Stimulated activated CD4-positive, alpha-beta T cell treated with anti-CD3 and anti-CD28 coated beads, Interleukin-1b, Interleukin-23, amount 100 ng/mL, for 1 hour (primary cell): ENCODE measurements at places on chromosomes 2 and 18.

DNA sequence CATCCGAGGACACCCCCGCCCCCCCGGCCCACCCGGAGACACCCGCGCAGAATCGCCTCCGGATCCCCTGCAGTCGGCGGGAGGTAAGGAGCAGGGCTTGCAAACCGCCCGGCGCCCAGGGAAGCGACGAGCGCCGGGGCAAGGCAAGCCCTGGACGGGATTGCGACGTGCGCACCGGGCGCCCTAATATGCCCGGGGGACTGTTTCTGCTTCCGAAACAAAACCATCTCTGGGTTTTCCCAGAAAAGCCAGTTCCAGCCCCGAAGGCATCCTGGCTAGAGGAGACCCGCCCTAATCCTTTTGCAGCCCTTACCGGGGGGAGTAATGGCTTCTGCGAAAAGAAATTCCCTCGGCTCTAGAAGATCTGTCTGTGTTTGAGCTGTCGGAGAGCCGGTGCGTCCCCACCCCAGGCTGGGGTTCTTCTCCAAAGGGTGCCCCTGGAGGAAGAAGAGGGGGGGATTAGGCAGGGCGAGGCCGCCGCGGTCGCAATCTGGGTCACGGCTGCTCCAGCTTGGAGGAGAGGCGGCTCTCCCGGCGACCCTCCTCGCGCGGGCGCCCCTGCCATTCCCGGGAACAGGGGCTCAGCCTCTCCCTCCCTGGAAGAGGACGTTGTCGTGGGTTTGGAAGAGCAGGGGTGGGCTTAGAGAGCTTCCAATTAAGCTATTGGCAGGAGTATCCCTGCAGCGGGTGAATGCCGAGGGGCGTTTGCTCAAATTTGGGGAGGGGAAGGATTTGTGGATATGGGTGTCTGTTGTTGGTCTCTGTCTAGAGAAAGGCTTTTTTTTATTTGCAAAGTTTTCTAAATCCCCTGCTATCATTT lies 521 bp downstream of the MYCN start:
- no peak for DNase-seq

GRCh38 chr2:99975386-99975785 lies 167.0 kb downstream of the AFF3 start:
- no peak for DNase-seq

DNA sequence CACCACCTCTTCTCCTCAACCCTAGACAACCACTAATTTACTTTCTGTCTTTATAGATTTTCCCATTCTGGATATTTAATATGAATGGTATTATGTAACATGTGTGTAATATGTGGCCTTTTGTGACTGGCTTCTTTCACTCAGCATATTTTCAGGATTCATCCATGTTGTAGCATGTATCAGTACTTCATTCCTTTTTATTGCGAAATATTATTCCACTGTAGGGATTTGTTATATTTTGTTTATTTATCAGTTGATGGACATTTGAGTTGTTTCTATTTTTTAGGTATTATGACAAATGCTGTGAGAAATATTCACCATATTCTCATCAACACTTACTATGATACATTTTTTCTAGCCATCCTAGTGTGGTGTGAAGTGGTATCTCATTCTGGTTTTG lies 138.8 kb upstream of the DLGAP1 start:
- DNase-seq: no peak

DNA sequence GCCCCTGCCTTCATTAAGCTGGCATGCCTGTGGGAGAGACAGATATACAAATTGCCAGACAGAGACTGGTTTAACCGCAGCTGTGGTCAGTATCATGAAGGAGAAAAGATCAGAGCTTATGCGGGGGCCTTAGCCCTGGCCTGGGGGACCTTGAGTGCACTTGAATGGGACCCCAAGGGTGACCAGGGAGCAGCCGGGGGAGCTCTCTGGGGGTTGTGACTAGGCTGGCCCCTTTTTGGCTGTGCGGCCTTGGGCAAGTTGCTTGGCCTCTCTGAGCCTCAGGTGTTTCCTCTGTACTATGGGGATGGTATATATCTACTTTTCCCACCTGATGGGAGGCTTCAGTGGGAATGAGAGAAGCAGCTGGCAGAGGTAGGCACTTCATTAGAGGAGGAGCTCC lies 35.7 kb downstream of the INHBB start:
- DNase-seq: no peak

- no peak for DNase-seq
Measured at GRCh38 chr2:86042256-86043168, 63.2 kb downstream of the POLR1A start.

DNA sequence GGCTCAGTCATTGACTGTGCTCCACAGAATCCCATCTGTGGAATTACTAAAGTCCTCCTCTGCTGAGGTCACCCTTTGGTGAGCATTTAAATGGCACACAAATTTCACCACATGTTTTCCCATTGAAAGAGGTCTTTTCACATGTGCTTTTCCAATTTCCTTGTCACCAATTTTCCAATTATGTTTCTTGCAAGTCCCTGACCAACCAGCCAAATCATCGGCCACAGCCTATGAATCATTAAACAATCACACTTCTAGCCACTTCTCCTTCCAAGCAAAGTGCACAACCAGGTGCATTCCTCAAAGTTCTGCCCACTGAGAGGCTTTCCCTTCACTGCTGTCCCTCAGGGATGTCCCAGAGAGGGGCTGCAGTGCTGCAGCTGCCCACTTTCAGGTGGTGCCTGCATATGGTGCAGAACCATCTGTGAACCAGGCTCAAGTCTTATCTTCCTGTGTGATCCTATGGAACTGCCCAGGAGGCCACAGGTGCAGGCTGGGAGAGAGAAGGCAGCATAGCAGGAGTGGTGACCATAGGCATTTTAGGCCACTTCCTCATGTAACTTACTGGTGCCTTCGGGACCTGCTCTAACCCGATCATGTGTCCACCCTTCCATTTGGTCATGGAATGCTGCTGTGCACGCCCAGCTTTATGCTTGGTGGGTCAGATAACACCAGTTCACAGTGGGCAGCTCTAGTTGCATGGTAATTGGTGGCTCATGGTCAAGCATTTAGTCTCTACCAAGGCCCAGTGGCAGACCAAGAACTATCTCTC lies 153.0 kb downstream of the SEPTIN10 start:
- DNase-seq: no peak

- no peak for DNase-seq
Measured at GRCh38 chr2:158405341-158405740, 51.2 kb downstream of the CCDC148 start.

- DNase-seq: no peak
Measured at GRCh38 chr2:178962152-178962551, 87.8 kb downstream of the CCDC141 start.

- no peak for DNase-seq
Measured at GRCh38 chr18:73895701-73896100, 251.9 kb downstream of the FBXO15 start.

DNA sequence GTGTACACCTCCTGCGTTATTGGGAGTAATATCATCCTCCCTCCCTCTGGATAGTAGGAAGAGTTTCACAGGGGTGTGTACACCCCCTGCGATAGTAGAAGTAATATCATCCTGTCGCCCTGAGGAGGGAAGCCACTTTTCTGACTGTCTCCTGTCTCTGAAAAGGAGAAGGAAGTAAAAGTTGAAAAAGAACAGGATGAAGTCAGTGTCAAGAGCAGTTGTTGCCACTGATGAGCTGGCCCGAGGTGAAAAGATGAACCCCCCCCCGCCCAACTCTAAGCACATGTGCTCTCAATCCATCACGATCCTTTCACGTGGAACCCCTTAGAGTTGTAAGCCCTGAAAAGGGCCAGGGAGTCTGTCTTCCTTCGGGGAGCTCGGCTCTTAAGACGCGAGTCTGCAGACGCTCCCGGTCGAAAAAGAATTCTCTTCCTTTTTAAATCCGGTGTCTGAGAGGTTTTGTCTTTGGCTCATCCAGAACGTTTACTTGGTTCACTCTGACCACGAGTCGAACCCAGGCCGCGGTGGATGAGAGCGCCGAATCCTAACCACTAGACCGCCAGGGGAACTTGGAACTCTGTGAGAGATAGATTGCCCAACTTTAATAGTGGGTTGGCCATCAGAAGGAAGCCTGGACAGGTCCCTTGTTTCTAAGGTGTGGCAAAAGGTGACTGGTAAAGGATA lies 22.4 kb upstream of the NAGK start:
- DNase-seq: no peak

- no peak for DNase-seq
Measured at GRCh38 chr2:97845133-97845532, 131.8 kb downstream of the ZAP70 start.

GRCh38 chr2:21821672-21822227 lies 698.0 kb downstream of the TDRD15 start:
- no peak for DNase-seq

DNA sequence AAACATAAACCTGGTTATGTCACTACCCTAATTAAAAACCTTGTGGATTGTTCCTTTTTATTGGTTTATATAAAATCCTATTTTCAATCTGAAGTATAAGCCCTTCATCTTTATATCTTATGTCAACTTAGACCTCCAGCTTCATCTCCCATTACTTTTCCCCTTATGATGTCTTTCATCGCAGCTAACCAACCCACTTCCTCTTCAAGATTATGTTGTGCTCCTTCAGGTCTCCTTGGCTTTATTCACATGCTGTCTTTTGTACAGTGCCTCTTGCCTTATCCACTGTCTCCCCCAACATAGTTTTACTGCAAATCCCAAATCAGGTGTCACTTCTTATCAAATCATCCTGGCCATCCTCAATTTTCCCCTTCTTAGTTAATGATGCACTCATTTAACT lies 25.9 kb downstream of the MBD5 start:
- no peak for DNase-seq
